Common myeloid progenitor, CD34-positive (primary cell): ENCODE measurements at places on chromosomes 3 and 15.

- no peak for DNase-seq
These were observed 12.2 kb upstream of the IDH2 start for GRCh38 chr15:90114451-90114901.

DNA sequence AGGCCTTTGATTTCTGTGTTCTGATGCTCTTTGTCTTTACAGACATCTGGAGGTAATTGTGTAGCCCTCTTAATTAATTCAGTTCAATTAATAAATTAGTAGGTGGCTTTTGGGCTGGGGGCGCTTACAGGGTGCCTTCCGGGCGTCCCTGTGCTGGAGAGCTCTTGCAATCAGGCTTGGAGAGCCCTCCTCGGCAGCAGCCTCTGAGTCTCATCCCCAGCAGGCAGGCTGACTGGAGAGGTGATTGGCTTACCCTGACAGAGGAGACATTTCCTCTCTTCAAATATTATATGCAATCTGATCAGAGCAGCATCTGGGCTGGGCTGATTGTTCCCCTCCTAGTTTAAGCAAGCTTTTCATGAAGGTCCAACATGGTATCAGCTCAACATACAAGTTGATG is 250.7 kb downstream of the LPP start:
- no peak for DNase-seq

DNA sequence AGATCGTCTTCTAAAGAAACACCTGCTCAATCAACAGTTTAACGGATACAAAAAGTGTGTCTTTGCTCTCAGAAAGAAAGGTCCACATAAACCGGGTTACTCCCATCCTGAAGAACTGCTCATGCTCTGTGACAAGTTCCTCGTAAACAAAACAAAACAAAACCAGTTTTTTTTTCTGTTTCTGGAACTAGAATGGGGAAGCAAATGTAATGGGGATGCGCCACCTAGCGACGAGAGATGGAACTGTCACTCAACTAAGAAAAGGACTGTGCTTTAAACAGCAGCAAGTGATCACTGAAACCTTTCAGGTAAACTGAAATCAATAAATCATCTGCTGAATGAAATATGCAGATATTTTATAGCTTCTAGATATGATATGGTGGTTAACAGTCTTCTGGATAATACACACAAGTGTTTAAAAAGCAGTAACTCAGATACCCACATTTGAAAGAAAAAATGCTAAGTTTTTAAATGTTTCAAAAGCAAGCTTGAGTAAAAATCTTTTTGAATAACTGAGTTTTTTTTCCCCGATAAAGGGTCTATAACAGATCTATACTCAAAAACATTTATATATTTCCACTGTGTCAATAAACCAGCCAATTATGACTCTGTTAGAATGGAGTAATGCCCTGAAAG is 10.9 kb downstream of the TM2D3 start:
- DNase-seq = peak; percentile 91

GRCh38 chr15:70833861-70834765 is 19.8 kb downstream of the LARP6 start:
- DNase-seq = no peak

GRCh38 chr3:8882171-8882593 is 81.1 kb downstream of the RAD18 start:
- DNase-seq = no peak

GRCh38 chr3:69428657-69429255 is 42.9 kb upstream of the FRMD4B start:
- no peak for DNase-seq

GRCh38 chr15:41775651-41776050 is 1.4 kb downstream of the MAPKBP1 start:
- no peak for DNase-seq

- DNase-seq = no peak
These were observed 271.2 kb downstream of the MAGI1 start for GRCh38 chr3:65767551-65767950.

DNA sequence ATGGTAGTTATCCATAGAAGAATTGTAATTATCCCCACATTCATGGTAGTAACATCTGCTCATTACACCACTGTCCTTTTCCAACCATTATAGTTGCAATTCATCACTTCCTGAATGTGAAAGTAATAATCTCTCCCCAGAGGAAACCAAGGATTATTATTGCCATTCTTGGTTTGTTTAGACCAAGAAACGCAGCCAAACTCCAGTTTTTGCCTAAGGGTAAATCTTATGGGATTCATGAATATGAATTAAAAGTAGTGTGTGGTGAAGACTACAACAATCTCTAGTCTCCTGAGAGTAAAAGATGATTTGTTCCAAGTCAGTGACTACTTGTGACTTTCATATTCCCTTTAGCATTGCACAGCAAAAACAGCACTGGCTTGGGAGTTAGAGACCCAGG is 45.7 kb upstream of the ABI3BP start:
- DNase-seq = no peak

- DNase-seq = peak; percentile 73
These were observed 70.1 kb upstream of the GUCA1C start for GRCh38 chr3:109023656-109024254.

- DNase-seq = peak; percentile 51
These were observed 1.4 kb upstream of the ATP13A3 start for GRCh38 chr3:194488055-194488742.

DNA sequence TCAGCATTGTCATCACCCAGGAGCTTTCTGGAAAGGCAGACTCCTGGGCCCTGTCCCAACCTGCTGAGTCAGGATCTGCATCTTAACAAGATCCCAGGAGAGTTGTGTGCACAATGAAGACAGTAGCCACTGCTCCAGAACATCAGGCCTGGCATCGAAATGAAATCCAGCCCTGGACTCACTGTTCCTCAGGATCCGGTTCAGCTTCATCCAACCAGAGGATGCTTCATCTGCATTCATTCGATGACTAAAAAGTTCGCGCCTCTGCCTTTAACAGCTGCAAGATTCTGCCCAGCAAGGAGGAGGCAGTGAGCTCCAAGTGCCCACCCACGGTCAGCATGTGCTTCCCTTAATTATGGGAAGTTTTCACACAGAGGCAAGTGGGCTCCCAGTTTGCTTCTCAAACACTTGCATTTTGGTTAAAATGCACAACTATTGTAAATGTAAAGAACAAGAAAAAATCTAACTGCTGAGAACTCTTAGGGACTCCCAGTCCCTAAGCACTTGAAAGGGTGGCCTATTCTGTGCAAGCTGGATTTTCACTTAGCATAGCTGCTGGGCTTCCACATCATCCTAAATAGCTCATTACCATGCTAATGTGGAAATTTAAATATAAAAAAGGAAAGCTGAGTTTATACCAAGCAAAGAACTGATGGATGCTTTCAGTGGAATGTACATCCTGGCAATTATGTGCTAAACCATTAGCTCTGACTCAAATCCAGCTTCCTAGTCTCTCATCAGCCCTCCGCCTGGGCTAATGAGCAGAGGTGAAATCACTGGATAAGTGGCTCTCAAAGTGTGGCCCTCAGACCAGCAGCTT is 25.5 kb upstream of the ESYT3 start:
- DNase-seq = no peak

- no peak for DNase-seq
These were observed 1.2 kb downstream of the PRICKLE2 start for GRCh38 chr3:64223791-64224745.

DNA sequence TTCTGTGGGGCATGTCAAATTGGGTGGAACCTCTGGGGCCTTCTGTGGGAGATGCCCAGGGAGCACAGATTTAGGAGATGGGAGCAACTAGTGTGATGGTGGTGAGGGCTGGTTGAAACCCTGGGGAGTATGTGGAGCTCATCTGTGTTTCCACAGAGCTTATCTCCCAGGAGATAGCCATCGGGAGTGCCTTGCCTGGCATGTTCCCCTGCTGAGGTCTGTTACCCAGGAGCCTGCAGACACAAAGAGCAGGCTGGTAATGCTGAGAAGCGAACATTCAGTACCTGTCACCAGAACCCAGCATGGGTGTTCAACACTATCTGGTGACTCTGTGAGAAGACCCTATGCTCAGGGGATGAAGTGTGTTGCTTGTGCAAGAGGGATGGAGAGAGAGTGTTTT is 85.0 kb downstream of the CLSTN2 start:
- no peak for DNase-seq

GRCh38 chr3:152728231-152728980 is 106.5 kb upstream of the P2RY1 start:
- no peak for DNase-seq

DNA sequence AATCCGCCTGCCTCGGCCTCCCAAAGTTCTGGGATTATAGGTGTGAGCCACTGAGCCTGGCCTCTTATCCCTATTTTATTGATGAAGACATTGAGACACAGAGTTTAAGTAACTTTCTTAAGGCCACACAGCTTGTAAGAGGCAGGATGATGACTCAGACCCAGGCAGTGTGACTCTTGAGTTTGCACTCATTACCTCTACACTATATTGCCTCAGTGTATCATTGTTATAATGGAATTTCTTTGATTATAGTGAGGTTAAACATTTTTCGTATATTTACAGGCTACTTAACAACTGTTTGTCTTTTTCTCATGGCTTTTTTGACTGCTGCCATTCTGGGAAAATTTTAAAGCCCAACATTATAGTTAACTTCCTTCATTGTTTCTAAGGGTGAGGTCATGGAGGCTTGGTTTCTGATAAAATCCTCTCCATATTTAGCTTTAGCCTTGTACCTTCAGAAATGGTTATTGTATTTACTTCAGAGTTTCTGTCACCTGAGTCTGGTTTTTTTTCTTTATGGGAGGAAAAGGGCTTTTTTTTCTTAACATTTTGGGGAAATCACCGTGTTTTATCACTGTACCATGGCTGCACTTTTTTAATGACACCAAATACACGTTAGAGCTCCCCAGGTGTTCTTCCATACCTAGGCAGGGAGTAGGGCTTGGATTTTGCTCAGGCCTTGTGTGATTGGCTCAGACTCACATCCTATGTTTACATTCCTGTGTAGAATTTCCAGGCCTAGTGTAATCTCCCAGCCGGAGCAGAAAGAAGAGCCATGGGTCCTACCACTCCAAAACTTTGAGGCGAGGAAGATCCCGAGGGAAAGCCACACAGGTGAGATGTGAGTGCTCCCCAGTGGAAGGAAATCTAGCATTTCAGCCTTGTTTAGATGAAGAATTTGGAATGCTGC is 6.3 kb downstream of the ZNF774 start:
- no peak for DNase-seq

DNA sequence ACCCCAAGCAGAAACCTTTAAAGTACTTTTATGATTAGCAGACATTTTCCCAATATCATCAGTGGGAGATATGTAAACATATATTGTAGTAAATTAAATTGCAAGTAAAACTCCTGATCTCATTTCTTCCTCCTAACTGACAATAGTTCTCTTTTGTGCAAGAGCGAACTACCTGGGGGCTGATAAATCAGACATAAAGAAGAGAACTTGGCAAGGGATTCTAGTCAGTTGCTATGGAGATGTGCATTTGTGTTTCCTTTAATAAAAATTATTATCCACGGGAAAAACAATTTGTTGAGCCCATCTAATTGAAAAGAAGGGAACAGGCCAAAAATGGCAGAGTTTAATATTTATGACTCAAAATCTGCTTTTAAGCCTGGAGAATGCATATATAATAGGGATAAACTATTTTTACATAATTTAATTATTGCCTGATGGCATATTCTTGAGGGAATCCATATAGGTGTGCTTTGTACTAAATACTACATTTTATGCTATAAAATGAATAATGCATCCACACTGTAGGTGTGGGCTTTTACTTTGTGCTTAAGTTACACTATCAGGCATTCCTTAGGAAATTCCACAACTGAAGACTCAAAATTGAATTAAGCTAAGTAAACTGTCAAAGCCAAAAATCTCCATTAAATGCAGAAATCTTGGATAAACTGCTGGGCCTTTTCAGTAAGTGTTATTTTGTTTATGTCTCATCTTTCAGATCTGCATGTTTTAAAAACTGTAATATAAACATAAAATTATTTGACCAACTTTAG is 258.1 kb downstream of the ERC2 start:
- no peak for DNase-seq

- no peak for DNase-seq
These were observed 29.1 kb upstream of the MAP6D1 start for GRCh38 chr3:183854318-183855035.

DNA sequence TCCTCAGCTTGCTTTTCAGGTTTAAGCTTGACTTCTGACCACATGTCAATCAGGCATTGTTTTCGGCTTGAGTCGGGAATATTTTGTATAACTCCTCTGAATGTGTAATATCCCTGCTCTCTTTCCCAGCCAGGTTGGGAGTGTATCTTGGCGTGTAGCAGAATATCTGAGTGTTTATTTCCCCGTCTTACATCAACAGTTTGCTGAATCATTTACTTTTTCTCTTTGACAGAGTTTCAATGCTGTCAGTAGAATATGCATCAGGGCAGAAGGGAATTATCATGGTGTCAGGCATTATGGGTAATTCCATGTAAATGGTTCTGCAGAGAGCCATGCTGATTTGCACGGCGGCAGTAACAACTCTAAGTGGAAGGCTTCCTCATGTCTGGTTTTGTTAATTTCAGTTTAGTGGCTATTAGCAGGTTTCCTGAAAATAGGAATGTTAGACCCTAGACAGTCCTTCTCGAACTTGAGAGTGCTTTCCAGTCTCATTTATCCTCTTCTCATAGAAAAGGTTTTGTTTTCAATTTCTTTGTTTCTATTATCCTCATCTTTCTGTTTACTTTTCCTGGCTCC is 566.3 kb downstream of the AGBL1 start:
- no peak for DNase-seq

- DNase-seq = no peak
These were observed 942.0 kb downstream of the ROBO1 start for GRCh38 chr3:78825858-78826215.

DNA sequence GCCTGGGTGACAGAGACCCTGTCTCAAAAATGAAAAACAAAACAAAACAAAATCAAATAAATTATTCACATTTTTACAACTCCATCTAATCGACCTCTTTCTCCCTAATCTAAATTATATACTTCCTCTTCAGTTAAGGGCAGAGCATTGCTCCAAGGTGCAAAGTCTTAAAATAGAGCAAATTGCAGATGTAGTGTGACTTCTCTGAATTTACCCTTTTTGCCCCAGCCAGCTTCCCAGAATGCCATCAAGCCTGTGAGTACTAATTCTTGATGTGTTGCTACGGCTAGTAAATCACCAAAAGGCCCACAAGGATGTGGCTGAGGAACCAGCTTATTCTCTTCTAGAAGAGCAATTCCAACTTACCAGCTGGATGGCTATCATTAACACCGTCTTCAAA is 53.4 kb upstream of the PPIB start:
- no peak for DNase-seq

GRCh38 chr3:60720736-60721135 is 530.5 kb downstream of the FHIT start:
- DNase-seq = peak; percentile 71

- peak; percentile 98 for DNase-seq
These were observed 455.3 kb upstream of the NR2F2 start for GRCh38 chr15:95875121-95875643.

- no peak for DNase-seq
These were observed 49.5 kb downstream of the SLC25A26 start for GRCh38 chr3:66270288-66270687.

DNA sequence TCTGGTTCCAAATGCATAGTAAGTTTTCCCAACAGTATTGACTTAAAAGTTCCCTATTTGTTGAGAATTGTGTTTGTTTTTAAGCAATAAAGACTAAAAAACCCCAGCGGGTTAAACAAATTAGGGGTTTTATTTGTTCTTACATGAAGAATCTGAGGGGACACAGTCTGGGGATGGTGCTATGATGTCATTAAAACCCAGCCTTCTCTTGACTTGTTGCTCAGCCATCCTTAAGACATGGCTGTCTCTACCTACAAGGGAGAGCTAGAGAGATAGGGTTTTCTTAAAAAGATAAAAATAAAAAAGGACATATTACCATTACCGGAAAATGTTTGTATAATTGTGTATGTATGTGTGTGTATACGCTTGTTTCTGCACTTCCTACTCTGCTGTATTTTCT is 11.7 kb upstream of the ARL14 start:
- DNase-seq = no peak
